ENCODE measurements at places on chromosomes 16 and 17. TPM values are rescaled to one million over a fixed set of nuclear protein-coding genes. Genes with fewer than 3 reads are reported as not detected.

The PAFAH1B1 gene
- total RNA-seq: 29.6 TPM

The CNGB1 gene
- total RNA-seq: not detected

The CPPED1 gene
- total RNA-seq: 13.3 TPM

The OTOA gene
- not detected for total RNA-seq

The PPP1R27 gene
- not detected for total RNA-seq

The C16orf54 gene
- 0.21 TPM for total RNA-seq

The CRYBA1 gene
- total RNA-seq: not detected

Measured in ascending aorta (tissue), 2 donors.